Left renal pelvis (tissue), 4 donors: ENCODE measurements at places on chromosomes 1 and 21.

- DNase-seq: no peak
Observed at GRCh38 chr1:64572222-64572900, 102.4 kb downstream of the CACHD1 start.

DNA sequence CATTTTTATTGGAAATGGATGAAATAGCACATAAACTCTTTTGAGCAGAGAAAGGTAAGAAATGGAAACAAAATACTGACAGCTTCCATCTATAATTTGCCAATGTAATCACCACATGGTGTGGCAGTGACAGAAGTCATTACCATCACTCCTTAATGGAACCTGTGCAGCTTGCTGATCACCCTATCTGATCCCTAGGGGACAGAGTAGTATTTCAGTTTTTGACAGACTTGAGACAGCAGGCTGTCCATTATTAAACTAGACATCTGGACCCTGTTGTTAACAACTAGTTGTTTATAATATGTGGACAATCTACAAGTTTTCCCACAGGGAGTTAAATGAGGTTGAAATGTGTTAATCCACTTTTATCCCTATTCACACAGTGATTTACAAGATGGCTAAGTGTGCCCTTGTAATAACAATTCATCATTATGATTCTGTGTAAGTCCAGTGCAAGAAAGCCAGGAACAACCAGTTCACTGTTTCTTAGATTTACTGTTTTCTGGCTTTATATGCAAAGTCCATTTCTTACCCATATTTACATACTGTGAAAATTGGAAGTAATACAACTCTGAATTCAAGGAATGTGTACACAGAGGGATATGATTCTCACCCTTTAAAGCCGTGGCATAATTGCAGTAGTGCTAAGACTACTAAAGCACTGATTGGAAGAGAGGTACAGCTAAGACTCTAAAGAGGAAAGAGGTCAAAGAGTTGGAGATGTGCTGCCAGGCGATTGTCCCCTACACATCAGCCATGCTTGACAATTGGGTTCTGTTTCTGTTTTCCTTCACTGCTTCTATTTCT, 9.1 kb downstream of the KCNT2 start:
- DNase-seq: no peak

DNA sequence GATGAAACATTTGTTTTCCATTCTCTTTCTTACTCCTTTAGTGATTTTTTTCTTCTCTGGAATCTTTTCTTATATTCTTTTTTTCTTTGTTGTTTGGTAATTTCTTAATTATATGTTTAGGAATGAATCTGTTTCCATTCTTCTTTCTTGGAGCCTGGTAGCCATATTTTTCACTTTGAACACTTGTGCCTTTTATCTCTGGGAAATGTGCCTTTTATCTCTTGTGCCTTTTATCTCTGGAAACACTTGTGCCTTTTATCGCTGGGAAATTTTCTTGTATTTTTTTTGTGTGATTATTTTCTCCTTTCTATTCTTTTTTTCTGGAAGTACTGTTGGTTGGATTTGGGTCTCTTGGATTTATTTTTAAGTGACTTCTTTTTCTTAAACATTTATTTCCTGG, 118.2 kb downstream of the LEPR start:
- DNase-seq: no peak

DNA sequence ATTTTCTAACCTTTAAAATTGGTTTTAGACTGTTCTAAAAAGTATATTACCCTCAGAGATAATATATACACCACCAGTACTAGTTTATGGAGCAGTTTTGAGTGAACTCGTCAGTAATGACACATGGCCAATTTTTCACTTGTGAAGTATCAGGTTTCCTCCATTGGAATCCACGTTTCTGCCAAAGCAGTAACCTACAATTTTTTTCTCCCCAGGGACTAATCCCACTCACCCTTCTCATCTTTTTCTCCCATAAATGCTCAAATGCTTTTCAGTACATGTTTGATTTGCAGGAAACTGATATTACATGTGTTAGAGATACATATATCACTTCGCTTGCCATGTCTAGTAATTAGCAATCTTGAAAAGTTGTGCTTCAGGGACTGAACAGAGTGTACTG, 94.1 kb downstream of the COL24A1 start:
- no peak for DNase-seq

- DNase-seq: no peak
Observed at GRCh38 chr1:89904219-89904980, 83.6 kb downstream of the LRRC8D start.

DNA sequence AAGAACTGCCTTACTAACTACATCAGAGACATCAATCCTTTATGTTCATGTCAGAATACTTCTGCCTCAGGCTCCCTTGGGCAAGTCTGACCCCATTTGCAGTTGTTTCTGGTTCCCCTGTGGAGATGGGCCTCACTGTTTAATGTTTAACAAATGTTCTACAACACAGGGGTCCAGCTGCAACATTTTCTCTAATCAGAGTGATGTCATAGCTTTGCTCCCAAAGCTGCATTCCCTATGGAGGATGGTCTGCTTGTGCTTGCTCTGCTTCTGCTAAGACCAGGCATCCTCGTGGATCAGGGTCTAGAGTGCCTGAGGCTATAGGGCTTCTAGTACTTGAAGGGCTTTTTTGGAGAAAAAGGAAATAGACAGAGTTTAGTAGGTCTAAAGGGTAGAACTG, 1071.2 kb downstream of the TTLL7 start:
- peak; percentile 38 for DNase-seq

DNA sequence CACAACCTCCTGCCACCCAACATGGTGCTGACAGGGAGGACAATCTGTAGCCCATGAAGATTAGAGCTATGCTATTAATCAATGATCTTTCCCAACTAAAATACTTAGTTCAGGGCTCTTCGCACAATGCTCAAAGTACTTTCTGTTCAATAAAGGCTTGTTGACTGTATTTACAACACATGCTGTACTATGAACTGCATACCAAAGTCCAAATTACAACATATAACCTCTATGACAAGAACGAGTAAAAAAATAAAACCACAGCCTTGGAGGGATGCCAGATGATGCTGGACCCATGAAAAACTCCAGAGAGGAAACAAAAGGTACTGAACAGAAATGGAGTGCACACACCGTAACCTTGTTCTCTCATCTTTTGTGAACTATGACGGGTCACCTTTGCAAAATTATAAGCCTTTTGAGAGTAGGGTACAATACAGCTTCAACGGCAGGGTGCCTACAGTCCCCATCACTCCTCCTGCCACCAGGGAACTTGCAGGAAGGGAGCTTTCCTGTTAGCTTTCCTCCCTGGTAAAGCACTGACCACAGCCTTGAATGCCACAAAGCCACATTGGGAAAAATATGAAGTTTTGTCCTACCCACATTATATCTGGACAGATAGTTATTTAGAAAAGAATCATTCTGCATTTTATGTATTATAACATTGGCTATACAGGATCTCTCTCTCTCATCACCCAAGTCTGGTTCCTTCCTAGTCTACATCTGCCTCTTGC, 175.6 kb downstream of the NRIP1 start:
- DNase-seq: no peak

GRCh38 chr1:2630498-2631135, 2.2 kb downstream of the MMEL1 start:
- no peak for DNase-seq
